Fibroblast of upper back skin (primary cell): ENCODE measurements at places on chromosomes 6 and 20.

DNA sequence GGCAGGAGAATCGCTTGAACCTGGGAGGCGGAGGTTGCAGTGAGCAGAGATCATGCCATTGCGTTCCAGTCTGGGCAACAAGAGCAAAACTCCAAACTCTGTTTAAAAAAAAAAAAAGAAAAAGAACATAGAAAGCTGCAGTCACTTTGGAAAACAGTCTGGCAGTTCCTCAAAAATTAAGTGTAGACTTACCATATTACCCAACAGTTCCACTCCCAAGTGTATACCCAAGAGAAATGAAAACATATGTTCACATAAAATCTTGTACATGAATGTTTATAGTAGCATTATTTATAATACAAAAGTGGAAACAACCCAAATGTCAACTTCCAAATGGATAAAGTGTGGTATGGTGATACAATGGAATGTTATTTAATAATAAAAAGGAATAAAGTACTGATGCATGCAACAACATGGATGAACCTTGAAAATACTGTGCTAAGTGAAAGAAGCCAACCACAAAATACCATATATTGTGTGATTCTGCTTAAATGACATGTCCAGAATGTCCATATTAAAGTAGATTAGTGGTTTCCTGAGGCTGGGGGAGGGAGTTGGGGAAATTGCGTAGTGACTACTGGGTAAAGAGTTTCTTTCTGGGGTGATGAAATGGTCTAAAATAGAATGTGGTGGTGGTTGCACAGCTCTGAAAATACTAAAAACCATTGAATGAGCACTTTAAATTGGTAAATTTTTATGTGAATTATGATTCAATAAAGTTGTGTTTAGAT lies 62.9 kb downstream of the SUN5 start:
- DNase-seq = peak; percentile 8

GRCh38 chr6:47631269-47631772 lies 67.1 kb upstream of the ADGRF4 start:
- DNase-seq = peak; percentile 49

DNA sequence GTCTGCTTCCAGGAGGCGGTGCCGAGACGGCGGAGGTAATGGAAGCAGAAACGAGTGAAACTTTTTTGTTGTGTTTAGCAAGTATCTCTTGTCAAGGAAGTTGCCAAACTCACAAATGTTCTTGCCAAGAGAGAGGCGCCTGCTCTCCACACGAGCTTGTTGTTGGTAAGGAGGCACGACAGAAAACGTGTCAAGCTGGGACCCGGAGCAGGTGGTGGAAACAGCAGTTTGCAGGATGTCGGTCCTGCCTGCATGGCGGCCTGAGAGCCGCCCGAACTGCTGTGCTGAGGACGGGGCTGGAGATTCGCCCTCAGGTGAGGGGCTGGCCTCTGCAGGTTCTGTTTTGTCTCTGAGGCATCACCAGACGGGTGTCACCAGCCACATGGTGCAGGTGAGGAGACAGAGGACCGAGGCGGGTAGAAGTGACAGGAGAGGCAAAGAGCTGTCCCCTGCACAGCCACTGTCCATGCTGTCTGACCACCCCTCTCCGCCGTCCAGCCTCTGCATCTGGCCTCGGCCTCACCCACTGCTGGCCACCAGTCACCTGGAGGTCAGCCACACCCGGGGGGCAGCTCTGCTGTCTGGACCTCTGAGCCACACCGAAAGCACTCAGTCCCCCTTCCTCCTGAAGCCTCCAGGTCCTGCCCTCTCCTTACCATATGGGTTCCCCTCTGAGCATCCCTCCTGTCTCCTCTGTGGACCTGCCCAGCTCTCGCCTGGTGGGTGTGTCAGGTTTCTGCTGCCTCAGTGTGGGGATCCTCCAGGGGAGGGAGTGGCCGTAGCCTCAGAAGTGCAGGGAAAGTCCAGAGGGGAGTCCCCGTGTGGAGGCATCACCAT lies 261.5 kb downstream of the TAF4 start:
- DNase-seq = peak; percentile 7

GRCh38 chr20:32077190-32077589 lies 25.1 kb downstream of the HCK start:
- DNase-seq = no peak

DNA sequence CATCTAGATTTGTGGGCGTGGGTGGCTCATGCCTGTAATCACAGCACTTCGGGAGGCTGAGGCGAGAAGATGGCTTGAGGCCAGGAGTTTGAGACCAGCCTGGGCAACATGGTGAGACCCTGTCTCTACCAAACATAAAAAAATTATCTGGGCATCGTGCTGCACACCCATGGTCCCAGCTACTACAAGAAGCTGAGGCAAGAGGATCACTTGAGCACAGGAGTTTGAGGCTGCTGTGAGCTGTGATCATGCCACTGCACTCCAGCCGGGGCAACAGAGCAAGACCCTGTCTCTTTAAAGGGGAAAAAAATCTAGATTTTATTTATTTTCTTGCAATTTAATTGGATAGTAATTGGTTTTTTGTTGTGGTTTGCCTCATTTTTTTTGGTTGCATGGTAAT lies 53.6 kb downstream of the DEK start:
- DNase-seq = no peak

DNA sequence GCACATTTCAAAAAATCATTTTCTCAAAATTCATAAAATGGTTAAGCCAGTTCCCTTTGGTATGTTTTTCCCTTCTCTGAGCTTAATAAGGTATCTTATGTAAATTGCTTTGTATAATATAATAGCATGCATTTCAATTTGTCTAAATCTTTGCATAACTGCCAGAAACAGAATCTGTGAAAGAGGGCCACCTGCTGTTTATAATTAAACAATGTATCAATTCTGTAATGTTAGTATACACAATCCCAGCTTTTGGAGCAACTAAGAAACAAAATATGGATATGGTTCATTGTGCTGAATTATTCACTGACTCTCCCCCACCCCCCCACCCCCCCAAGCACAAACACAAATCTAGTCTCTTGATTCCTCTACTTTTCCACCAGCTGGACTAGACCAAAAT lies 54.8 kb downstream of the GPX5 start:
- no peak for DNase-seq

DNA sequence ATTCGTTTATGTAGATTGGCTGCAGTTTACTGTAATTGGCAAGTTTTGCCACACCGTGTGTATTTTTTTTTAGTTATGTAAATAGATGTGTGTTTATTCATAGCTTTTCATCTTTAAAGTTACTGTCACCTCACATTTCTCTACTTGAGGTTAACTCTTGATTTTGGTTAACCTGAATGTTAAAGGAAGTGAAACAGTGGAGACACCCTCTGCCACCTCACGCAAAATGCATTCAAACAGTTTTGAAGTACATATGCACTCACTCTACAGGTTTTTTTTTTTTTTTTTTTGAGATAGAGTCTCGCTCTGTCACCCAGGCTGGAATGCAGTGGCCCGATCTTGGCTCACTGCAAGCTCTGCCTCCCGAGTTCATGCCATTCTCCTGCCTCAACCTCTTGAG lies 17.7 kb downstream of the OR2A4 start:
- no peak for DNase-seq

DNA sequence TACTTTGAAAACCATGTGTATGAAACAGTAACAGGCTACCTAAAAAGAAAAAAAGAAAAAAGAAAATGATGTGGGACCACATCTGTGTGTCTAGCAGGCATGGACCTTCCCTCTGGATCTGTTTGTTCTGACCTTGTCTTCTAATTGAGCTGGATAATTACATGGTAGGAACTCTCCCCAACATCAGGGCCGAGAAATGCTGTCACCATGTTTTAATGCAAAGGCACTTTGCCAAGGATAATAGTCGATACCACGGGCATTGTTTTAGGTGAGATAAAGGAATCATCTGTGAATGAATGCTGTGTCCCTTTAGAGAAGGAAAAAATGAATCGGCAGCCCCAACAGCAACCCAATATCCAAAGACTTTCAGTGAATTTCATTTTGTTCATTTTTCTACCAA lies 149.1 kb downstream of the ZDHHC14 start:
- no peak for DNase-seq
